Activated CD4-positive, alpha-beta T cell treated with anti-CD3 and anti-CD28 coated beads, Interleukin-10, Interleukin-2, amounts not matched to agents 100 ng/mL and 50 ng/mL, durations not matched to agents 16 hours and 8 hours (primary cell): ENCODE measurements at places on chromosomes 1 and 21.

- DNase-seq: no peak
These were observed 22.2 kb upstream of the PRSS38 start for GRCh38 chr1:227793079-227793947.

GRCh38 chr21:41758550-41758949, 8.3 kb downstream of the RIPK4 start:
- DNase-seq: no peak

DNA sequence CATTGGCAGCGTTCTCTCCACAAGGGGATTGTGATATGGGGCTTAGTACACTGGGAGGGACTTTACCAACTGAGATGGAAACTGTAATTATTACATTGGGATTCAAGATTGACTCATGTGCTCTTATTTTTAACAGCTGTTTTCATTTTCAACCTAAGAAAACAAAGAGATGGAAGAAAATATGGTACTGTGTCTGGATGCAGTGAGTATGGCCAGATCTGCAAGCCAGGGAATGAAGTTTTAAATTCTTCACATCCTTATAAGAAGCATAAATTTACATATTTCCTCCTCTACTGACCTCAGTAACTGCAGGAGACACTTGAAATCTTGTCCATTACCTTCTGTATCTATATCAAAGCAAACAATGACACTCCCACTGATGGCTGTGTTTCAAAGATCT, 81.5 kb upstream of the EDEM3 start:
- no peak for DNase-seq

DNA sequence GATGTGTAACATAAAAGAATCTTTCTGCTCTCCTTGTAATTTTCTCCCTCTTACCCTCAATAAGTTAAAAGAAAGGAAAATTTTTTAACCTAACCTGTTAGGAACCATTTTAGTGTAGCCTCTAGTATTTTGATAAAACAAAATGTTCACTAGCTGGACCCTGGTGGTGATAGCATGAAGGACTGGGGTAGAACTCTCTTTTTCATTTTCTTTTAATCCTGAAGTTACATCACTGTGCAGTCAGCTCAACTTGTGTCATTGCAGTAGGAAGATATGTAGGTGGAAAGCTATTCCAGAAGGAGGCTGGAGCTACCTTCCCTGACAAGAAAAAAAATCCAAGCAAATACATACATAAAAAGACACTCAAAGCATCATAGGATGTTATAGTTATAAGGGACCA, 39.3 kb downstream of the NFIA start:
- no peak for DNase-seq

DNA sequence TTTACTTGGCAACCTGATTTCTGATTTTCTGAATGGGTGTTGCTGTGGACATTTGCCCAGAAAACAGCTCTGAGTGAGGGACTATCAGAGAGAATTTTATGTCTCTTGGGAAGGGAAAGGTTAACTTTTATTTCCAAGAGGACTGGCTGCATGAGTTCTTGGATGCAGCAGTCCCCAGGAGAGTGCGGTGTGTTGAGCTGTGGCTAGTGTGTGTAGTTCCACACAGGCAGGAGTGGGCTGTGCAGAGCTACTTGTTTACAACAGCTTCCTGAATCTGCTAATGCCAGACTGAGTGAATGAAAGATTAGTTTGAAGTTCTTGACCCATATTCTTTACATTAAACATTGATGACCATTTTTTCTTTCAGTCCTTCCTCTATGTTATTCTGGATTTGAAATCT, 41.0 kb upstream of the APOBEC4 start:
- no peak for DNase-seq

- DNase-seq: no peak
These were observed 10.4 kb upstream of the ETV3L start for GRCh38 chr1:157110003-157110402.

- peak; percentile 20 for DNase-seq
These were observed 1.1 kb upstream of the PSMG1 start for GRCh38 chr21:39184050-39184980.

DNA sequence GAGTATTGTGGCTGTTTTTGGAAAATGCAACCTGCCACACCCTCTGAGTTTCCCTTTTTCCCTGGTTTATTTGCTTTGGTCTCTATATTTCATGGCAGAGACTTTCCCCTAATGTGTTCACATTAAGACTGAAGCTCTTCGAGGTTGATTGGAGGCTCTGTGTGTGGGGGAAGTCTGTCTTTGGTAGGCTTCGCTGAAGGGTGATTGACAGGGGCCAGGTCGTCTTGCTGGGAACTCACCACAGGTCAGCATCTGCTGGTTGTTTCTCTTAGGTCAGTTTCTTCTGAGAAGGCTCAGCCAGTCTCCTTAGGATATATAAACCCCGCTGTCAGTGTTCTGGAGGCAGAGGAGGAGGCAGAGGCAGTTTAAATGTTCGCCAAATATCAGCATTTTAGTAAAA, 249.4 kb downstream of the RPS6KC1 start:
- DNase-seq: no peak

- peak; percentile 97 for DNase-seq
These were observed at the start of gene LRRC40 for GRCh38 chr1:70205434-70206118. LRRC40 (minus strand) TSS chr1:70205579; CDS start chr1:70205540, 39 bp downstream.

- DNase-seq: no peak
These were observed 145.5 kb upstream of the IRF2BP2 start for GRCh38 chr1:234755449-234755863.

- no peak for DNase-seq
These were observed 5.7 kb upstream of the ADGRB2 start for GRCh38 chr1:31769720-31770390.

- DNase-seq: peak; percentile 78
These were observed 16.2 kb upstream of the TTLL10 start for GRCh38 chr1:1157426-1157913.

GRCh38 chr1:115906627-115907026, 65.7 kb upstream of the NHLH2 start:
- no peak for DNase-seq

DNA sequence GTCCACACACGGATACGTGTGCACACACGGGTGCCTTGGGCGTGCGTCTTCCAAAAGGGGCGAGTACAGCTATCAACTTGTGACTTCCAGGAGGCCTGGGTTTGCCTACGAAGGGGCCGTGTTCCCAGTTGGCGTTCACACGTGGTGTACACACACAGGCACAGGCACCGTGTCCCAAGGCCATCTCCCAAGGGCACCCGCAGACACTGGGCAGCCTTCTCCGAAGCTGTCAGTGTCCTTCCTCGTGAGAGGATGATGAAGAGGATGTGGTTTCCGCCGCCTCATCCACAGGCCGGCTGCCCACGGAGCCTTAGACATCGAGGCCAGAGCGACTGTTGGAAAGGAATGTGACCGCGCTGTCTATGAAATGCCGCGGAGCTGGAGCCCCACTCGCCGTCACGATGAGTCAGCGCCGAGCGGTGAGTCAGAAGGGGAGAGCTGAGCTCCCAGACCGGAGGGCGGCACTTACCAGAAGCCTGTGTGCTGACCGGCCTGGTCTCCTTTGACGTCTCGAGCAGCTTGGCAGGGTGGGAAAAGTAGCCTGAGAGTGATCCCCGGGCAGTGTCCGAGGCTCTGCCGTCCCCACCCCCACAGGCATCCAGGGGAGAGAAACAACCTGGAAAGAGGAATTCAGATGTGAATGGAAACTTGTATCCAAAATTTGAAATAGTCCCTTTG, 141.4 kb upstream of the ARHGEF16 start:
- peak; percentile 78 for DNase-seq

DNA sequence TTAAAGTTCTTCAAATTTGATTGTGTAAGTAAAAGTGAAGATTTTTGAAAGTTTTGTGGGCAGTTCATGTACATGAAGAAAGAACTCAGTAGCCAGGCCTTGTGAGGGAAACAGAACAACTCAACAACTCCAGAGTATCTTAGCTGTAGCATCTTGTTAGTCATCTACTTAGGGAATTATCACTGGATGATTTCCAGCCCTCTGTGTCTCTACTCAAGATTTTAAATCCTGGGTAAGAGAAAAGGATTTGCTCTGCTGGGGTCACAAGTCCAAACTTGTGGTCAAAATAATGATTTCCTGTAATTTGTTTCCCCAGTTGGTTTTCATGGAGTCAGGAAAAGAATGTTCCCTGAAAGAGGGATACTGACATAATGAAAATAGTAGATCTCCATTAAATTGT, 8.2 kb downstream of the OR10T2 start:
- DNase-seq: no peak

DNA sequence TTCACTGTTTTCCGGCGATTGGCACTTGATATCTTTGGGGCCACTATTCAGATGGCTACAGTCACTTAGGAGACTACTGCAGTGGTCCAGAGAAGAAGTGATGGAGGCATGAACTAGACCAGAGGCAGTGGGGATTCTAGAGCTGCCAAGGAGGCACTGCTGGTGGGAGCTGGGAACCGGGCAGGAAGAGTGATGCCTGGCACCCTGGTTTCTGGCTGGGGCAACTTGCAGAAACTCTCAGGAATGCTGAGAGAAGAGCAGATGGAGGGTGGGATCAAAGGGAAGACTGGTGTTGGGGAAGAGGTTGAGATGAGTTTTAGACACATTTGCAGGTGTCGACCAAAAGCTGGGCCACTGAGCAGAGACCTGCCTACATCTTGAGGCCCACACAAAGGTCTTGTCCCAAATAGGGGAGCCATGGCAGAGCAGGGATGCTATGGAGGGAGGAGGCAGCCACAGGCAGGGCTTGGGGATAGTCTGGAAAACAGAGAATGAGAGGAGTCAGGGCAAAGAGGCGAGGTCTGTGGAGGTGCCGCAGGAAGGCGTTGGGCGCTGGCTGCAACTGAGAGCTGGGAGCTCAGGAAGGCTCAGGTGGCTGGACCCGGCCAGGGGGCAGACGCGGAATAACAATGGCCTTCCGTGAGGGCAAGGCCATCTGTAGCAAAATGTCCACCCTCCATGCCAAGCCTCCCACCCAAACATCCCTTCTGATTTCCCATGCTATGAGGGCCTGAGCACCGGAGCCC, 118.9 kb downstream of the TOMM20 start:
- no peak for DNase-seq

DNA sequence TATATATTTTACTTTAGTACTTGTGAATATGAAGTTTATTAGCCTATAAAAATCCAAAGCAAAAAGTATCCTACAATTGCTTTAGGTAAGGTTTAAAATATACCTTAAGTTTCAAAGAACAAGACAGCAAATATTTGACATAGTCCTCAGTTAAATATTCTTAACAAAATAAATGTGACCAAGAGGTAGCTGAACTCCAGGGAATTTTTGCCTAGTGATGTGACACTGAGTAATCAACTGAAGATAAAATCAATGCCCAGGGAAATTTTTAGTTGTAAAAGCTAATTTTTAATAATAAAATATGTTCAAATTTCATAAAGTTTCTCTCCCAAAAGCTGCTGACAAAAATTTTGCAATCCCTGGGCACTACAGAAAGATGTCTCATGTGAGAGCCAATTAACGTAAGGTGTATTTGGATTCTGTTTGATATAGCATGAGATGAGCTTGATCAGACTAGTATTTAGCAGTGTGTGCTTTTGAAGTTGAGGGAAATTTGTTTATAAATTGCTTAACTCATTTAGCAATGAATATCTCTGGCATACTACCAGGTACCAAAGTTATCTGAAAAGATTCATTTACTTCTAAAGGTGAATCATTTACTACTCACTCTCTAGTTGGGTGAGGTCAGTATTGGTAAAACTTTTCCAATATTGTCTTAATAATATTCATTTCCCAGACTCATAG, 80.2 kb upstream of the PALMD start:
- DNase-seq: no peak

DNA sequence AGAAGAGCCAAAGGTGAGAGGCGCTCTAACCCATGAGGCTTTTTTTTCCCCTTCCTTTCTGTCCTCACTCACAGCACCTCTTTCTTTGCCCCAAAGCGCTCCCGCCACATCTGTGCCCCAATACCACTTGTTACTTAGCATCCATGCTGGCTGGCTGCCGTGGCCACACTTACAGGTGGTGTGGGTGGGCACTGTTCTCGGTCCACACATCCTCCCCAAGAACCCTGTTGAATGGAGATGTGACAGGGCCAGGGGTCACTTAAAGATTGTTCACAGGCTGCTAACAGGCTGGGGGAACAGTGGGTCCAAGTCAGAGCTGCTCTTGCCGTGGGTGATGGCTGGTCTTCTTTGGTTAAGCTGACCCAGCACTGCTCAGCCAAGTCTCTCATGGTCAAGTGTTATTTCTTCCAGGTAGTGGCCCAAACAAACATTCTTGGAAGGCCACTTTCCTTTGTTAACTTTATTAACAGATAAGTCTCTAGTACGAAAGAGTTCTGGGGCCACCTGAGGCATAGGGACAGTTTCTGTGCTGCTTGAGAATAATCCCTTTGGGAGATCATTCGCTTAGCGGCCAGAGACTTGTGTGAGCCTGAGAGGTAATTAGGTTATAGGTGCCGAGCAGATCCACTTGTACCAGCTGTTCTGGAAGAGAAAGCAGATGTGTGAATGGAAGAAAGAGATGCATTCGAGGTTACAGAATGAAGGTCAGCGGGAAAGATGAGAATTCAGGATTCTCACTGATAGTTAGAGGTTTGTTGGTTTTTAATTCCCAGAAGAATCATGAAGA, 62.6 kb upstream of the IRF2BP2 start:
- no peak for DNase-seq

GRCh38 chr21:33229784-33230544, at the start of gene IFNAR2:
IFNAR2 (plus strand) TSS chr21:33229938; CDS start chr21:33241923, 11,985 bp downstream.
- DNase-seq: peak; percentile 75

GRCh38 chr1:24363994-24364393, 44.8 kb downstream of the GRHL3 start:
- no peak for DNase-seq

- peak; percentile 66 for DNase-seq
These were observed 631 bp downstream of the LRIF1 start for GRCh38 chr1:110962892-110963690.
